ENCODE measurements at places on chromosomes 13 and 19.

- DNase-seq, result no peak
Measured at GRCh38 chr19:28615546-28615916, 597.4 kb downstream of the UQCRFS1 start.

DNA sequence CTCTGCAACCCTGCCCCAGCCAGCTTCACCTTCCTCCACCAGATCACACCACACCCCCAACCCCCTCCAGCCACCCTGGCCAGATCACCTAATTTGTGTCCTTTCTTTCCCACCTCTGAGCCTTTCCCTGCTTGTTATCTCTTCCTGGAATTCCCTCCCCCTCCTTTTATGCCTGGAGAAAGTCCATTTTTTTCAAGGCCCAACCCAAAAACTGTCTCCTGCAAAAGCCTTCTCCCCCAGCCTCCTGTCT, 5.3 kb upstream of the TLE2 start:
- DNase-seq, result no peak

- peak; percentile 88 for DNase-seq
Measured at GRCh38 chr19:4971424-4971793, 2.5 kb downstream of the KDM4B start.

DNA sequence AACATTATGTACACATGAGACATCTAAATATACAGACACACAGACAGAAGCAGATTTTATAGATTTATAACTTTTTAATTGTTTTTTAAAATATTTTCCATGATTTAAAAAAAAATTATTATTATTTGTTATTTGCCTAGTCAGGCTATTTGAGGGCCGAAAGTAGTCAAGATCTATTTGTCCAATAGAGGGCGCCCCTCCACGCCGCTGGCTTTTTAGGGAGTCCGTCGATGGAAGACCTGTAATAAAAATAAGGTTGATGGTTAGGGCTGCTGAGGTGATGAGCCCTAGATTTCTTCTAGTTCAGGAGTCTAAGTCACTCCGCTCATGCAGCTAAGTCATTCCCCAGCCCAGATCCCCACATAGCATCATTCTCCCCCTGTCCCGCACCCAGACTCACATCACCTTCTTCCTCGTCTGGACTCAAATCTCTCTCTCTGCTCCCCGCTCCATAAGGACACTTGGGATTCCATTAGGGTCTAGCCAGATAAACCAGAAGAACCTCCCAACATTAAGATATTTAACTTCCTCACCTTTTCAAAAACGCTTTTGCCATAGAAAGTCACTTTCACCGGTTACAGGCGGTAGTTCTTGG, 33.9 kb upstream of the CEACAM21 start:
- DNase-seq, result peak; percentile 58

DNA sequence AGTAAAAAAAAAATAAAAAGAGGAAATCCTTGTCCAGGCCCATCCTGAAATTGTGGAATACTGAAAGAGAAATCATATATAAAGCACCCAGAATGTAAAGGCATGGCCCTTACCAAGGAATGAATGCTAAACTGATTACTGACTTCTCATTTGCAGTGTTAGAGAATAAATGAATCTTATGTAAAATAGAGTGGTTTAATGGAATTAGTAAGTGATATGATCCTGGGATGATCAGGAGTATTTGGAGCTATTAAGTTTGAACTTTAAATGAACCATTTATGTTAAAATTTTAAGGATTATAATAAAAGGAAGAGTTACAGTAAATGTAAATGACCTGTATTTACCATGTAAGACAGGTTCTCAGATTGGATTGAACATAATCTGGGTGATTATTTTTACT, 75.4 kb downstream of the PDS5B start:
- no peak for DNase-seq

DNA sequence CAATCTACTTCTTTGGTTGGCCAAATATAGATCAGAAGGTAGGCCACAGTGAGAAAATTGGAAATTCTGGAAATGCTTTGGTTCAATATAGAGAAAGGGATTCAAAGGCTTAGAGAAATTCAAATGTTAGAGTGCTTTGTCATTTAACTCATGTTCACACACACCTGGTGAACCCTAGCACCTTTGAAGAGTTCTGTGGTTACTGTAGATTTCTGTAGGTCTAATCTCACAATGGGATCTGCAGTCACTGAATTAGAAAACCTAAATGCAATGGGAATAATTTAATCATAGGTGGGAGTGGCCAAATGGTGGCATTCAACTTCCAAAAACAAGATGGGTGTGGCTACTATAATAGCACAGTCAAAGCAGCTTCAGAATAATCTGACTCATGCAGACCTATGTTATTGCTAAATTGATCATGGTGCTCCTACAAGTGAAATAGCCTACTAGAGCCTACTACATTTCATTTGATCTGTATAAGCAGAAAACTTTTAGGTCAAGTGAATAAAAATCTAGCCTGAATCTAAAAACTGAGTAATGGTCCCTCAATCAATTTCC, 1152.9 kb downstream of the PCDH9 start:
- DNase-seq, result no peak

Data from WERI-Rb-1 (cell line).